ENCODE measurements at places on chromosomes 1 and 21. TPM values are rescaled to one million over a fixed set of nuclear protein-coding genes. Genes with fewer than 3 reads are reported as not detected.

- DNase-seq, result no peak
These were observed 18.1 kb upstream of the ENAH start for GRCh38 chr1:225670806-225671733.

DNA sequence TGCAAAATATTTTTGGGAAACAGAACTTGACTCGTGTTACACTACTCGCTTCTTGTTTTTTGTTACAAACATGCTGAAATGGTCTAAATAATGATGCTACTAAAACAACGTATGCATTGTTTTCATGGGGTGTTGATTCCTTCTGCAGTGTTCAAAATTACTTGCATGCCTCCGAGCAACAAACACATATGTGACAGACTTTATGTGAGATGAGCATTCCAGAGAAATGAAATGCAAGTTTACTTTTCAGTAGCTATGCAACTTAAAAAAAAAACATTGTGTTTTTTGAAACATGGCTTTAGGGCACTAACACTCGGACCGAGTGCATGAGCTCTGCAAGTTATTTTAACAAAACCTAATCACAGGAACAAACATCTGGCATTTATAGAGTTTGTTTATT is 84.8 kb downstream of the CAMTA1 start:
- DNase-seq, result no peak

DNA sequence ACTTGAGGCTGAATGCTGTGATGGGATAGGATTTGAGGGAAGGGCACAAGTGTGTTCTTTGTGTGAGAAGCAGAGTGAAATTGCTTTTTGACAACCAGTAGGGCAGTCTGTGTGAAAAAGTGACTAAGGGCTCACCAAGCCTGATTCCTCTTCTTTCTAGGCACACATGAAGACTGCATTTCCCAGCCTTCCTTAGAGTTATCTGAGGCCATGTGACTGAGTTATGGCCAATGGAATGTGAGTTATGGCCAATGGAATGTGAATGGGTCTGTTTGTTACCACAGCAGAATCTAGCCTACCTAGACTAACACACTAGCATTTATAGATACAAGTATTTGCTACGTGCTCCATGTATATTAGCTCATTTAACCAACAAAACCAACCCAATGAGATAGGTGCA is 35.3 kb upstream of the DIRAS3 start:
- no peak for DNase-seq

GRCh38 chr1:181490740-181491712 is 7.7 kb downstream of the CACNA1E start:
- DNase-seq, result no peak

GRCh38 chr1:224525411-224526040 is 90.6 kb upstream of the CNIH3 start:
- DNase-seq, result no peak

MROH9 gene
- total RNA-seq, result not detected

DNA sequence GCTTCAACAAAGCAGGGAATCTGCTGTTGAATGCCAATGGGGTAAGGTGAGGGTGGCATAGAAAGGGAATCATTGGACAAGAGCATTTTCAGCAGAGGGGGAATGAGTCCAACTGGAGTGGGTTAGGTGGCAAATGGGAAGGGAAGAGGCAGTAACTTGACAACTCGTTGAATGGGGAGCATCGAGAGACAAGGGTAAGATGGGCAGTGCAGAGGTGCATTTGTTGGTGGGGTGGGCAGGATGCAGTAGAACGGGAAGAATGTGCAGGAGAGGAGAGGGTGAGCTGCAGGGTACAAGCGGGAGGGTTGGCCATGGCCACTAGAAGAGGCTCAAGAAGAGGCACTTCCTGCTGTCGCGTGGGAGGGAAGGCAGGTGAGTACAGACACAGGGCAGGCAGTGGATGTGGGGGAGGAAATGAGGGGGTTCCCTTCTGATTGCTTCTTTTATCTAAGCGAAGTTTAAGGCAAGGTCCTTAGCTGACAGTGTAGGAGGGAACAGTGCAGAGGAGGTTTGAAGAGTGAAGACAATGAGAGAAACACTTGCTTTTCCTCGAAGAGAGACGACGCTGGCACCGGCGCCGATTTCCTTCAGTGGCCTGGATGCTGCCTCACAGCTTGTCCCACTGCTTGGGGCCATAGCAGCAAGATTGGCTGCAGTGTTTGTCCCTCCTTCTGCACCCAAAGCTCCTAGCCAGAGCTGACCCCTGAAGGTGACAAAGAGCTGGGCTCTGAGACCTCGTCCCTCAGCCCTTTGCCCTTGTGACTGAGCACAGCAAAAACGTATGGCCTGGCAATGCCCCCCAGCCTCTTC is 3.2 kb upstream of the IKBKE start:
- DNase-seq, result peak; percentile 51

DNA sequence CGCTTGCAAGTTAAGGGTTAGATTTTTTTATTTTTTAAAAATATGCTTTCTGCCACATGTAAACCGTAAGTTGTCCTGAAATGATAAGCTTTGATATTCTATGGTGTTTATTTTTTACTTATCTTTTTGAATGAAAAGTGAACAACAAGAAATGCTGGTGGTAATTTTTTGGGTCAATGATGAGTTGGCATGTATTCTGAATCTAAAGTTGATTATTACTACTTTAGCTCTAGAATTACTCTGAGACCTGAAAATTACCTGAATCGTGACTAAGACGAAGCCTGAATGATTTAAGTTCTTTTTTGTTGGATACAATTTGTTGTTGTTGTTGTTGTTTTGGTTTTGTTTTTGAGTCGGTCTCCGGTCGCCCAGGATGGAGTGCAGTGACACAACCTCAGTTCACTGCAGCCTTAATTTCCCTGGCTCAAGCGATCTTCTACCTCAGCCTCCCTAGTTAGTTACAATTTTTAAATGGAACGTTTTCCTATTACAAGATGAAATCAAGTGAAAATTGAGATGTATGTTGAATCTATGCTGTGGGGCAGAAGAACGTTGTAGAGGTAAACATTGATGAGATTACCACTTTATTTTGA is 941 bp downstream of the RABGGTB start:
- DNase-seq, result peak; percentile 24

- DNase-seq, result no peak
These were observed 688.4 kb downstream of the USP25 start for GRCh38 chr21:16418226-16418625.

DNA sequence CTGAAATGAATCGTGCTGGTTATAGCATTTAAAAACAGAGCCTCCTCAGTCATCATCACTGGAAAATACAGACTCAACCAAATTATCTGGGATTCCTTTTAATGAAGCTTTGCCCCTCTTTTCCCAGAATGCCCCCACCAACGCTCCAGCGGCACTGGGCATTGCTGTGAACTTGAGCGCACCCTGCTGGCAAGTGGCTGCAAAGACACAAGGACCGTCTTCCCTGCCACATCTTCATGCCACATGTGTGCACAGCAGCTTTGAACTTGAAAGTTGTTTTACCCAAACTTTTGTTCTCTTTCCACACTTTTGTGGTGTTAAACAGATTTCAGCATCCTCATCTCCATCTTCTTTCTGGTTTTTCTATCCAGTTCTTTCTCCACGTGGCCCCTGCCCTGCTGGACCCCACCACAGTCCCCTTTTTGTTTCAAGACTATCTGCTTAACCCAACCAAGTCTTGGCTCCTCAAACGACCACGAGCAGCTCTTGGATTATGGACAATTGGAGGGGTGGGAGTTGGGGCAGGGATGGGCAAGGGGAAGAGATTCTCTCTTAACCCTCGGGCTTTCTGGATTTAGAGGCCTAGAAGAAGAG is 12.8 kb upstream of the LMX1A start:
- DNase-seq, result peak; percentile 78

- no peak for DNase-seq
These were observed 437.8 kb downstream of the PTBP2 start for GRCh38 chr1:97159342-97159741.

- no peak for DNase-seq
These were observed 5.9 kb upstream of the BARHL2 start for GRCh38 chr1:90722874-90723589.

GRCh38 chr1:52367272-52367671 is 1.3 kb upstream of the CC2D1B start:
- DNase-seq, result no peak

C21orf58 gene
- 27.4 TPM for total RNA-seq

DNA sequence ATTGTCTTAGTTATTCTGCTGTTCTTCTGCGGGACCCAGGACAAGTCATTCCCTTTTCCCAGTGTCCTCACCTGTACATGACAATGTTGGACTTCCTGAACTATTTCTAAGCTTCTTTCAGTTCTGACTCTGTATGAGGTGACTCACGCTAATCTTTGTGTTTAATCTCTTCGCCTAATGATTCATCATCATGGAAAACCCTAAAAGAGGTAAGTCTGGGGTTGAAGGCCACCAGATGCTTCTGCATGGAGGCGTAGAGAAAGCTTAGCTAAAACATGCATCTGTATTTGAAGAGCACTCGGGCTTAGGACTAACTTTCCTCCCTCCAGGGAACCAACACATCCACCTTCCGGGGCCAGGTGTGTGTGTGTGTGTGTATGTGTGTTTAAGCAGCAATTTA is 7.4 kb downstream of the SPRR5 start:
- no peak for DNase-seq

VPS45 gene
- 20.6 TPM for total RNA-seq

ZBTB8B gene
- not detected for total RNA-seq

- no peak for DNase-seq
These were observed 89.5 kb upstream of the RUNX3 start for GRCh38 chr1:25019337-25020172.

GRCh38 chr1:187032982-187033692 is 204.4 kb downstream of the PLA2G4A start:
- DNase-seq, result no peak

LHX8 gene
- total RNA-seq, result not detected

YARS1 gene
- 309 TPM for total RNA-seq

- peak; percentile 88 for DNase-seq
These were observed at the start of gene FAM89A for GRCh38 chr1:231040019-231040799. Gene FAM89A, minus strand, starts transcription at chr1:231040254. Its CDS starts 43 bp downstream, at chr1:231040211.

PGD gene
- total RNA-seq, result 91.6 TPM

GRCh38 chr1:109814993-109815786 is 51.5 kb upstream of the EPS8L3 start:
- no peak for DNase-seq

- DNase-seq, result no peak
These were observed 378.4 kb downstream of the SETD4 start for GRCh38 chr21:35681946-35682345.

- no peak for DNase-seq
These were observed 7.4 kb upstream of the CELSR2 start for GRCh38 chr1:109241841-109242345.

RGL1 gene
- total RNA-seq, result 2.0 TPM

APCS gene
- not detected for total RNA-seq

- DNase-seq, result no peak
These were observed 3.9 kb downstream of the SYPL2 start for GRCh38 chr1:109470245-109470644.

GRCh38 chr1:184409011-184409410 is 22.2 kb downstream of the C1orf21 start:
- DNase-seq, result no peak

SIK1 gene
- total RNA-seq, result 6.4 TPM

DNA sequence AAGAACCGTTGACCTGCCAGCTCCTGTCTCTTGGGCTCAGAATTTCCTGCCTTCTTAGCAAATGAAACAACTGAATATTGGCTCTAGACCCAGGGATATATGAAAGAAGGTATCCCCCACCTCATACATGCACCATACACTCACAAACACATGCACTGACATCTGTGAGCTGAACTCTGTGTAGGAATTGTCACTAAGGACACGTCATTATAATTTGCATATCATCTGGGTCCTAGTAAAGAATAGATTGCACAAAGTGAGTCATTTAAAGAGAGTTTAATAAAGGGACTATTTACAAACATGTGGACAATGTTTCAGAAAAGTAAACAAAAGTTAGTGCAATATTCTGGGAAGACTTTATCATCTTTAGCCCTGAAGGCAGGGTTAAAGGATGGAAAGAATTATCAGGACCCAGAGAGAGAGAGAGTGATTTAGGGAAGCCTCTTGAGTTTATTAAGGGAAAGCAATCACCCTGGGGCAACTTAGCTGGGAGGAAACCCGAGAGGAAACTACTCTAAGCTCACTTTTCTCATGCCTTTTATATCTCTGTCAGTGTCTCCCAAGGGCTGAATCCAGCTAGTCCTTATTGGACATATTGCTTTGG is 74.1 kb upstream of the PLA2G4A start:
- DNase-seq, result no peak

DNA sequence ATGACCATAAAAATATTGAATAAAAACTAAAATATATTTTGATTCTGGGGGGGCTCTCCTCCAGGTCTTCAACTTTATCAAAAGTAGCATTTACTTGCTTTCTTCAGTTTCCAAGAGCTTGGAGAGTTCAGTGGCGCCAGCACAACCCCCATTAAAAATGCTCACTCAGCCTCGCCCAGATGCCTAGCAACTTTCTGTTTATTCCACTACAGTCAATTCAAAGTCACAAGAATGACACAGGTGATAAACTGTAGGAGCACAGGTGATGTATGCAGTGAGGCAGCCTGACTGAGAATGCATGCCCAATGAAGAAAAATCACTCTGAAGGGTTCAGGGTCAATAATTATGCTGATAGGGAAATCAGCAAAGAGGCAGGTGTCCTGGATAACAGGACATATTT is 159.4 kb upstream of the ATP1B1 start:
- DNase-seq, result no peak

DNA sequence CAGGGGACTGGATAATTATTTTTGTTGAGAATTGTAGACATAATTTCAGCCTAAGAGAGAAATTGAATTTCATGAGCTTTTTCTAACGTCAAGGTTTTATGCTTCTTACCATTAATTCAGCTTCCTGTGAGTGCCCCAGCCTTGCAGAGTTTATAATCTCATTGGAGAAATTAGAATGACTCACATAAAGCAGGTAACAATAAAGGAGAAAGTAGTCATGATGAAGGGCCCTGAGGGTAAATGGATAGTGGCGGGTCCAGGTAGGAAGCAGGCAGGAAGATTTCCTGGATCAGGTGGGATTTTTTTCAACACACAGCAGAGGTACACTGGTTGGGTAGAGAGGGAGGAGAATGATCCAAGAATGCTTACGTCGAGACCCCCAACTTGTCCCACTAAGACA is 311.4 kb downstream of the BARHL2 start:
- no peak for DNase-seq

ORC1 gene
- total RNA-seq, result 57.9 TPM

GRCh38 chr1:217889401-217889800 is 258.3 kb downstream of the SPATA17 start:
- peak; percentile 6 for DNase-seq

- no peak for DNase-seq
These were observed 134.2 kb downstream of the NEK7 start for GRCh38 chr1:198291036-198291435.

CELA3B gene
- total RNA-seq, result not detected

CAMK1G gene
- total RNA-seq, result 0.09 TPM

GRCh38 chr1:22627331-22627730 is 9.1 kb upstream of the C1QA start:
- DNase-seq, result no peak

LCK gene
- total RNA-seq, result 179 TPM

- DNase-seq, result peak; percentile 78
These were observed 14.0 kb downstream of the SLC37A1 start for GRCh38 chr21:42527489-42528158.
